Dermis microvascular lymphatic vessel endothelial cell (primary cell): ENCODE measurements at places on chromosomes 1 and 21. TPM values are rescaled to one million over a fixed set of nuclear protein-coding genes. Genes with fewer than 3 reads are reported as not detected.

Gene UBE2U
- total RNA-seq, result 0.13 TPM in 1 of 2 replicates, not detected in the other

Gene EPHB2
- total RNA-seq, result 26.6 and 41.2 TPM in 2 replicates

Gene PTGFR
- 0.13 TPM in 2 replicates for total RNA-seq

Gene SHISA4
- 6.2 and 12.1 TPM in 2 replicates for total RNA-seq

Gene CD5L
- total RNA-seq, result not detected in 2 replicates

- DNase-seq, result no peak
Observed at GRCh38 chr1:116751621-116752020, 2.6 kb upstream of the CD2 start.

DNA sequence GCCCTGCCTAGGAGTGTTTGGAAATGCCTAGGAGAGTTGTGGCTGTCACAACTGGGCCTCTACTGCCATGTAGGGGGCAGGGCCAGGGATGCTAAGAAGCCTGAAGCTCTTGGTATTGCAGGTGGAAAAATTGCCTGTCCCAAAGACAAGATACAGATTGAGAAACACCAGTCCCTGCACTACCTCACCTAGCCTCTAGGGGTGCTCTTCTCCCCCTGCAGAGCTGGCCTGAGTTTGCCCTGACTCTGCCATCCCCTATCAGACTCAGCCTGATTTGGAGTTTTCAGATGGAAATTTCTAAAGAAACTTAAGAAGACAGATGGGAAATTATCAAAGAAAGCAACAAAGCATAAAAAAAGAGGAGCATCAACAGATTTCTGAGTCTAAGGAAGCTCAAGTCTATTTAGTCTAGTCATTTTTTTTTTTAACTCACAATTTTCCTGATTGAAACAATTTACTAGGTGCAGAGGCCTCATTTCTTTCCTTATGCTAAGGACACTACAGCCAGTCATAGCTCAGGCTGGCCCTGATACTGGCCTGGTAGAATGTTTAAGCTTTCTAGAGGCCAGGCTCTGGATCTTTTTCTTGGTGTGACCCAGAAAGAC, 61.4 kb upstream of the LRRN2 start:
- peak; percentile 22 for DNase-seq

GRCh38 chr21:36135391-36136102, 668 bp downstream of the CBR3 start:
- no peak for DNase-seq

DNA sequence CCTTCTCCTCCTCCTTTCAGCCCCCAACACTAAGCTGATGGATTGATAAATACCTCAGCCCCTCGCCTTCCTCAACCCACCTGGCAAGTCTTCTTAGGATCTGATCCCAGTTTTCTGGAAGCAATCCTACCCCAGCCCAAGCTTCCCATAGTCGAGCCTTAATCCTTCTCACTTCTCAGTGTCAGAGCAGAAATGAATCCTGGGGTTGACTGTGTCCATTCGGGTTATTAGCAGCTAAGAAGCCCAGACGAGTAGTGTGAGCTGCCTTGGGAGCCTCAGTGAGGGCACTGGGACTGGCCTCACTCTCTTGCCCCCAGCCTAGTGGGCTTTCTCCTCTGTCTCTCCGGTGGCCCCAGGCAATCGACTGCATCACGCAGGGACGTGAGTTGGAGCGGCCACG, 12.4 kb upstream of the PEAR1 start:
- no peak for DNase-seq

- DNase-seq, result no peak
Observed at GRCh38 chr1:236765831-236766230, 29.3 kb upstream of the MTR start.

GRCh38 chr1:3940081-3940753, 40.1 kb upstream of the C1orf174 start:
- no peak for DNase-seq

GRCh38 chr1:108082738-108083562, 117.2 kb downstream of the SLC25A24 start:
- peak; percentile 68 for DNase-seq

GRCh38 chr1:70227439-70227838, 6.3 kb downstream of the SRSF11 start:
- DNase-seq, result no peak
